ENCODE measurements at places on chromosomes 7 and 10. TPM values are rescaled to one million over a fixed set of nuclear protein-coding genes. Genes with fewer than 3 reads are reported as not detected.

The SLC39A12 gene
- not detected for total RNA-seq

The ASZ1 gene
- not detected for total RNA-seq

GRCh38 chr10:131274883-131275282 is 36.6 kb downstream of the TCERG1L start:
- DNase-seq: peak; percentile 49

GRCh38 chr7:91242097-91242844 is 22.0 kb upstream of the FZD1 start:
- DNase-seq: no peak

The BUB3 gene
- total RNA-seq: 36.9 TPM

DNA sequence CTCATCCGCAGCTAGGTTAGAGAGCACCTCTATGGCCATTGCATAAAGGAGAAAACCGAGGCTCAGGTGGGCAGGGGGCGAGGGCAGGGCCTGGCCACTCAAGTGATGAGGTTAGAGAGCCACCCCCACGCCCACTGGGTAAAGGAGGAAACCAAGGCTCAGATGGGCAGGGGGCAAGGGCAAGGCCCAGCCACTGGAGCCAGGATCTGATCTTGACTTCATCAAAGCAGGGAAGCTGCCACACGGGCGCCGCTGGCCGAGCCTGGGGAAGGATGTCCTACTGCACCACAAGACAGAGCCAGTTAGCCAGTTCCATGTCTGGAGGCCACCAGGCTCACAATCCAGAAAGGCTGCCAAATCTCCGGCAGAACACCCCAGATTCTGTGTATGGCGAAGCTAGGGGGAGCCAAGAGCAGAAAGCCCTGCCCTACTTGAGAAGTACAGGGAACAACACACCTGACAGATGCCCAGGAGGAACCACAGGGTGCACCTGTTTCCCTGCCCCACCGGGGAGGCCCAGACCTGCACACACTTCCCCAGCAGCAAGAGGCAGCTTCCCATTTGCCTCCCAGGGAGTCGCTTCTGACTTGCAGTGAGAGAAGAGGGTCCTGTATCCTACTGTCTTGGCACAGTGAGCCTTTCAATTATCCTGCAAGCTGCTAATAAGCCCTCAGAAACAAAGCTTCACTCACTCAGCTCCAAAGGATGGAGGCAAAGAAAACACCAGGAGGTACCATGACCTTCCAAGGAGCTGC is 101.9 kb downstream of the TNS3 start:
- no peak for DNase-seq

- DNase-seq: no peak
Measured at GRCh38 chr7:738723-739454, 11.8 kb upstream of the PRKAR1B start.

- DNase-seq: no peak
Measured at GRCh38 chr10:132624061-132624846, 86.7 kb downstream of the INPP5A start.

GRCh38 chr7:121916211-121916610 is 43.2 kb downstream of the PTPRZ1 start:
- DNase-seq: no peak

GRCh38 chr7:151186640-151187408 is at the start of gene ASB10:
Gene ASB10 (minus strand): TSS chr7:151187250. CDS start chr7:151187130, 120 bp downstream.
- no peak for DNase-seq

The GJD4 gene
- total RNA-seq: not detected

GRCh38 chr7:13099154-13099795 is 411.8 kb downstream of the ARL4A start:
- DNase-seq: no peak

DNA sequence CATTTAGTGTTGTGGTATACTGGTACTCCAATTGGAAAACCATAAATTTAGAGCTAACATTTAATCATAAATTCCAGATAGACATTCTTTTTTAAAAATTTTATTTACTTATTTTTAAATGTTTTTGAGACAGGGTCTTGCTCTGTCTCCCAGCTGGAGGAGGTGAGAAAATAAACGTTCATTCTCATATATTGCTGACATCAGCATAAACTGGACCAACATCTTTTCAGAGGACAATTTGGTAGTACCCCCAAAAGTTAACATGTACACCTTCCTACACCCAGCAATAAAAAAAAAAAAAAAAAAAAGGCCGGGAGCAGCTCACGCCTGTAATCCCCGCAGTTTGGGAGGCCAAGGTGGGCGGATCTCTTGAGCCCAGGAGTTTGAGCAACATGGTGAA is 5.2 kb downstream of the TAS2R60 start:
- no peak for DNase-seq

GRCh38 chr7:30700941-30701340 is 18.7 kb upstream of the CRHR2 start:
- DNase-seq: no peak

- DNase-seq: no peak
Measured at GRCh38 chr7:44750424-44750823, 1.8 kb downstream of the ZMIZ2 start.

DNA sequence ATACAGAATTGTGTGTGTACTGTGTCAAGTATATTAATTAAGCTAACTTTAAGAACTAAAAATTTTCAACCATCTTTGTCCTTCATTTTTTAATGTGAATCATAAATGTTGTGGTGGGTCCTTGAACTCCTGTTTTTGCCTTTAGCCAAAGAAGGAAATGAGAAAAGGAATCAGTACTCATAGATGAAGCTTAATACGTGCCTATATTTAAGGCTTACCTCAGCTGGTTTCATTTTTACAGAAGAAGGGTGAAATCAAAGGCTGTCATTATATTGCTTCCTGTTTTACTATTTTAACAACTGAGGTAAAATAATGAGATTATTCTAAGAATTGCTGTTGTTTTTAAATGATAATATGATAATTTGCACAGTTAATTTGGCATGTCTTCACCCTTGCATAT is 6.3 kb upstream of the SNX13 start:
- no peak for DNase-seq

DNA sequence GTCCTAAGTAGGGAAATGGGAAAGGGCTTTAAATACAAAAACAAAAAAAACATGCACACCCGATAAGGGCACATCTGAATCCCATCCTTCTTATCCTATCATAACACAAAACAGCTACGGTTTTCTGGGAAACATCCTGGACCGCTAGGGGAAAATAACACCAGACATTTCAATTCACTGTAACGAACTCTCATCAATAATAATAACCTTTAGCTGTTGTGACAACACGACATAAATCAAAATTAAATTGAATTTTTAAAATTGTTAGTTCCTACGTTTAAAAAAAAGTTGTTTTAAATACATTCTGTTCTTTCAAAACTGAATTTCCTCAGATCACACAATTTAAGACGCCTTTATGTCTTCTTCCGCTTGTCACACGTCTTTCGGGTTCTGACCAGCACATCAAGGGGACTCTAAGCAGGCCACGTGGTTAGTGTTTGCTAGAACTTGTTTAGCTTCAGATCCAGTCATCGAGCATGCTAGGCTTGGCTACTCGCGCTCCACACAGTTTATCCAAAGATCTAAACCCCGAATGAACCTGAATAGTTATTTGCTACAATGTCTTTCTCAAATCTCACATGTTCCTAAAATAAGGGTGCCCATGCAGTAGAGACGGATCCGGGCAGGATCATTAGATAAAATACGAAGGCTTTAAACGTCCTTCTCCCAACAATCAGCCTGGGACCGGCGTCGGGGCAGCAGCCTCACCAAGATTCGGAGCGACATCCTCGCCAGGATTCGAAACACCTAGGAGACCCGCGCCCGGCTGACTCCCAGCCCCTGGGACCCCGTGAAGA is 839 bp downstream of the IKZF5 start:
- no peak for DNase-seq

DNA sequence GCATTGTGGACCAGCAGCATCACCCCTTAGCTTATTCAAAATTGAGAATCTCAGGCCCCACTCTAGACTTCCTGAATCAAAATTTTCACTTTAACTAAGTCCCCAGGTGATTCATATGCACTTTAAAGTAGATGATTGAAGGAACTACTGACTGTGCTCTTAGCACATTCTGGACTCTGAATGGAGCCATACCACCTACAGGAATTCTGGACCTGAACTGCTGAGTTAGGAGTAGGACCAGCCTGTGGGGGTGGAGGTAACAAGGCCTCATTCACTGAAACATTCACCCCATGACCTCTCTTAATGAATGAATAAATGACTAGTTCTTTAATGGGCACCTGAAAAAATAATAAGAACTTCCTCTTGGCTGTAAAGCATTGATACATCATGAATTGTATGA is 7.3 kb downstream of the PDK4 start:
- DNase-seq: no peak

DNA sequence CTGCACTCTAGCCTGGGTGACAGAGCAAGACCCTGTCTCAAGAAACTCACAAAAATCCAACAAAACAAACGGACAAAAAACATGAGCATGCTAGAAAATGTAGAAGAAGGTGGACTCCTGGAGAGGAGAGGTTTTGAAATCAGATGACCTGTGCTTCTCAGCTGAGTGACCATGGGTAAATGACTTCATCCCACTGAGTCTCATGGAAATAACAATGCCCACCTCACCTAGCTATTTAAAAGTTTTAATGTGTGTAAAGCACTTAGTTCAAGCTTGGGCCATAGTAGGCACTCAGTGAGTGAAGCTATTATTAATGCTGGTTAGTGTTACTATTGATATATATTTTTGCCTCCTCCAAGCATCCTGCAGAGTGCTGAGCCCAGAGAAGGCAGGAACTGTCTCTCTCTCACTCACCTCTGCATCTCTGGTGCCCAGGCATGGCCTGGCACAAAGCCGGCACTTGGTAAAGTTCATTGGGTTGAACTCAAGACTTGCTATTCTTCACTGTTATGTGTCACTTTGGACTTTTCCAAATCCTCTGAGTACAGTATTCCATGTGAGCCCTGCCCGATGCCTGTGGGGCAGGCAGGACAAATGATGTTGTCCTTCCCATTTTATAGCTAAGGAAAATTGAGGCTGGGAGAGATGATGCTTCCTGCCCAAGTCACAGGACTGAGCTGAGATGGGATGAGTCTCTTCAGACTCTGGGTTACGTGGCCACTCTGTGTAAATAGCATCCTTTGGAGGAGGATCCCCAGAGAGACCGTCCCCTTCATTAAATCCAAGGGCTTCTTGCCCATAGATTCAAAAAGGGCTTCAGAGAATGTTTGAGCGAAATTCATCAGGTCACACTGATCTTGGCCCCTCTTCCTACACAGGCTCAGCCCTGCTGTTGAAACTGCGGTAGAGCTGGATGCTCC is 81.4 kb upstream of the EMX2 start:
- DNase-seq: no peak

DNA sequence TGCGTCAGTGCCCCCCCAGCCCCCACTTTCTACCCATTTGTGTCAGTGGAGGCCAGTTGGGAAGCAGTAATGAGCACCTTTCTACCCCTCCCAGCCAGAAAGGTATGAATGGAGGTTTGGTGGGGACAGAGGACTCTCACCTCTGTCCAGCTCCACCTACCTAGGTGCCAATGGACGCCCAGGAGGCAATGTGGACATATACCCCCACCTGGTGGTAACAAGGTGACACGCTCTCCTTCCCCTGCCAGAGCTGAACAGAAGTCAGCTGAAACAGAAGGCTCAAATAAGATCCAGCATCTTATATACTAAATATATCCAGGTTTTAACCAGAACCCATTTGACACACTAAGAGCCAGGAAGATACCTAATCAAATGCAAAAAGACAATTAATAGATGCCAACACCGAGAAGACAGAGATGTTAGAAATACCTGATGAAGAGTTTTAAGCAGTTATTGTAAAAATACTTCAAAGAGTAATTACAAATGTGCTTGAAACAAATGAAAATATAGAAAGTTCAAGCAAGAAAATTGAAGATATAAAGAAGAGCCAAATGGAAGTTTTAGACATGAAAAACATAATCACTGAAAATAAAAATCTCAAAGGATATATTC is 18.4 kb upstream of the SORCS3 start:
- DNase-seq: no peak

The NUTM2D gene
- 4.8 TPM for total RNA-seq

- DNase-seq: no peak
Measured at GRCh38 chr10:124532106-124532641, 70.6 kb downstream of the LHPP start.

The LIPN gene
- total RNA-seq: not detected

The IQCE gene
- total RNA-seq: 9.1 TPM

GRCh38 chr10:85862771-85863170 is 503.8 kb downstream of the GRID1 start:
- DNase-seq: no peak

The TNPO3 gene
- total RNA-seq: 23.5 TPM
